ENCODE measurements at places on chromosomes 13 and 19.

DNA sequence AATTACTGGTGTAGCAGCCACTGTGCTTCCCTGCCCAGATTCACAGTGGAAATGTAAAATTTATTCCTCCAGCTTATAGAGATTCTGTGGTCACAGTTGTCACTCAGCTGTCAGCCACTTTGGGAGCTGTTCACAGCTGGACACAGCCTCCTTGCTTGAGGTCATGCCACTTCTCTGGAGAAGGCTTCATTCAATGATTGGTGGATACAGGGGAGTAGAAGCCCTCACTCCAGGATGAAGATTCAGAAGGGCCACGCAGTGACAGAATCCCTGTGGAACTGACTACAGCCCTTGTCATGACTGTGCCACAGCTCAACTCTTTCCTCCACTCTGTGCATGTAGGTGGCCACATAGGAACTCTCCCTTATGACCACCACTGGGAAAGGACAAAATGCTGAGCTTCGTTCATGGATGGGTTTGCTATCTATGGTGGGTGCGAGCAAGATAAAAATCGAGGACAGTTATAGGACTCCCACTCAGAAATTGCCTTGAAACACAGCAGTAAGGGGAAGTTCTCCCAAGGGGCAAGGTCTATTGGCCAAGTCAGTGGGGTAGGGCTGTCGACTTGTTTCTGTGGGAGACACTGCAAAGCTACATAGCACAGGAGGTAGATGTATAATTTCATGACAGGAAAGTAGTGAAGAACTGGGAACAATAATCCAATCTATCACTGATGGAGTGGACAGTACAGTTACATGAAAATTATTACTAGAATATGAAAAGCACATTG is 98.7 kb downstream of the CCNA1 start:
- DNase-seq: no peak

DNA sequence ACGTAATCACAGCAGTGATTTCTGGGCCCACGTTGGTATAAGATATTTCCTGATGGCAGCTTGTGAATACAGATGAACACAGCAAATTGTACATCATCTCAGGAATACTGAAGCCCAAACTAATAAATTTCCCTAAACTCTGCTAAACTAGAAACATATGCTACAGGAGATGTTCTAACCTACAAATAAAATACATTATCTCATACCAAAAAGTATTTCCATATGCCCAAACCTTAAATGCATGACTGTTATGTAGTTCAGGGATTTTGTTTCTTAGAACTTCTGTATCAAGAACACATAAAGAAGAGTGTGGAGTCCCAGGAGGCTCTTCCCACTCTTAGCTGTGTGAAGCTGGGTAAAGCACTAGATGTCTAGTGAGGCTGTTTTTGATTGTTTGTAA is 138.4 kb downstream of the RFC3 start:
- DNase-seq: no peak

DNA sequence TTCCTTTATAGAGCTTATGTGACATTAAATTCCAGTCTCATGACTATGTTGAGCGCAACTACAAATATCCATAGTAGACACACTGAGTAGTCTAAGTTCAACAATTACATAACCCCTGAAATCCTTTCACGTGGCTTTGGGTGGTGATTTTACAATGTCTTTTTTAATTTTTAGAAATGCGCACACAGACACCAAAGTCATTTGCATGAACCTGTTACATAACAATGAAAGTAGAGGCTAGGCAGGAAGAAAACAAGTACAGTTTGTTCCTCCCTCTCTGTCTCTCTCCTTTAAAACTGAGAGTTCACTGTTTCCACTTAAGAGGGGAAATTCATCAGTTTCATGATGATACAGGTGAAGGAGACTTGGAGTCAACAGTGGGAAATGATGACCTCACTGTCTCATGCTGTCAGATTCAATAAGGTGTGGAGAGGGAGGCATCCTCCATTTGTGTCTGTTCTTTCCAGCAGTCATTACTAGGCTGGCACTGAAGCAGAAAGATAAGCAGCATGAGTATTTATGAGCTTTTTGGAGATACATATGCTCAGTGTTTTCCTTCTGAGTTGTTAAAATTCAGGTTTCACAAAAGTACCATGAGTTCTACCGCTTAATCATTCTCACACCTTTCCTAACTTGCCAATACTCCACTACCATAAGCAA is 201.8 kb downstream of the LHFPL6 start:
- DNase-seq: no peak

GRCh38 chr19:13408889-13409518 is 97.3 kb downstream of the CACNA1A start:
- DNase-seq: no peak

DNA sequence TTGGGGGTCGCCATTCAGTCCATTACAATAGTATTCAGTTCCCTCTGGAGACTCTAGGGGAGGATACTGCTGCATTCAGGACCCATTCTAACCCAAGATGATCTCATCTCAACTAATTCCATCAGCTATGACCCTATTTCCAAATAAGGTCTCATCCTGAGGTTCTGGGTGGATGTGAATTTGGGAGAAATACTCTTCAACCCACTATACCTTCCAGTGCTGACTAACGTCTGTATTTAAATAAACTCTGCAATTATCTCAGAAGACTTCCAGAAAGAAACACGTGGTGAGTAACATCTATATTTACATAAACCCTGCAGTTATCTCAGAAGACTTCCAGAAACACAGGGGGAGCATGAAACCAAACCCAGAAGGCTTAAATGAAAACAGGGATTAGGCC is 1300.7 kb downstream of the PCDH9 start:
- DNase-seq: no peak

- DNase-seq: no peak
Measured at GRCh38 chr13:97367016-97367822, 66.8 kb upstream of the RAP2A start.

DNA sequence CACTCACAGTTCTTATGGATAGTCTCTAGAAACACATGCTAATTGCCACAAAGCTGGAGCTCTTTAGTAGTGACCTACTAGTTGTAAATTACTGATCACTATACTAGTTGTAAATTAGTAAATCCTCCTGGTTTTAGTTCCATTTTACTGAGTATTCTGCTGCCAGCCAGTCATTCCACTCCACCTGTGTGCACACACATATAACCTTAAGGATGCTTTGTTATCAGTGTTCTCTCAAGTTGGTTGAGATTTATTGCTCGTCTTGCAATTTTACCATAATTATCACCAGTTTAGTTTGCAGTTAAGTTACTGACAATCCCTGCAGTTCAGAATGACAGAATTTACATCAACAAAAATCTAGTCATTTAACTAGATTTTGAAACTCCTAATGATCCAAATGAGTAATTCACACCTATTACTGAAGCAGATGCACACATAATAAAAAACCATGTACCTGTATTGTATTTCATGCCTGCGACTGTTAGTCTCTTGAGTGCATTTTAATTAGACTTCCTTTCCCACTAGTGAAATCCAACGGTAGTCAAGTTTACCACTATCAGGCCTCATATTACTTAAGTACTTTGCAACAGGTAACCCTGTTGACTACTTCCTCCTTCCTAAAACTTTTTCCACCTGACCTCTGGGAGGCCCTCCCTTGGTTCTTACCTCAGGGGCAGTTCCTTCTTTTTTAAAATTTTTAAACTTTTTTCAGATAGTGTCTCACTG is 7.6 kb downstream of the TPT1 start:
- no peak for DNase-seq

DNA sequence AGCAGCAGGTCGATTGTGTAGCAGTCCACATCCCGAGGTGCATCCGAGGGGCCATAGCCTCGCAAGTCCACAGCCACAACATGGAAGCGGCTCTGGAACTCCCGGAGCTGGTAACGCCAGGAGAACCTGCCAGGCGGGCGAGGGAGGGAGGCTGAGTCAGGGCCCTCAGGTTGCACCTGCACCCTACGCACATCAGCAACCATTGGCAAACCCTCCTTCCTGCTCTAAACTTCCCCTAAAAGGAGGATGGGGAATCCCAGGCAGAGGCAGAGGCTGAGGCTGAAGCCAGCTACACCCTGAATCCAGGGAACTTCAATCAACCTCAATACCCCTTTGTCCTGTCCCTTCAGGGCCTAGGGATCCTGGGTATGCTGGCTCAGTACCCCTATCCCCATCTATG is 977 bp downstream of the EPHX3 start:
- no peak for DNase-seq

DNA sequence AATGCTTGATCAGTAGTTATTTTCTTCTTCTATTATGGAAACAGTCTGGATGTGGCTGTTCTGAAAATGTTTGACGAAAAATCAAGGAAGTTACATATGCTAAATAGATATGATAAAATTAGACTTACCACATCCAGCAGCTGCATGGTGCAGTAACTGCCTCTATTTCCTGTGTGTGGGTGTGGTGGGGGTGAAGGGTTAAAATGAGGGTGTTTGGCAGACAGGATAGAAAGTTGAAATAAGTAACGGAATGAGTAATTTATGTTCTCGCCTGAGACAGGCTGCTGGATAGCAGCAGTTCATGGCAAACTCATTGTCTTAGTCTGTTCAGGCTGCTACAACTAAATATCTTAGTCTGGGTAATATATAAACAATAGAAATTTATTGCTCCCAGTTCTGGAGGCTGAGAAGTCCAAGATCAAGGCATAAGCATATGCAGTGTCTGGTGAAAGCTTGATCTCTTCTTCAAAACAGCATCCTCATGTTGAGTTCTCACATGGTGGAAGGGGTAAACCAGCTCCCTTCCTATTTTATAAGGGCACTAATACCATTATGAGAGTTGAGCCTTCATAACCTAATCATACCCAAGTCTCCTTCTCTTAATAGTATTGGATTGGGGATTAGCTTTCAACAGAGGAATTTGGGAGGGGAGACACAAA is 1248.9 kb downstream of the SLITRK5 start:
- DNase-seq: no peak

GRCh38 chr19:42024622-42025111 is 30.6 kb upstream of the ATP1A3 start:
- no peak for DNase-seq

- no peak for DNase-seq
Measured at GRCh38 chr13:84870190-84870589, 929.0 kb downstream of the SLITRK6 start.

- DNase-seq: no peak
Measured at GRCh38 chr13:75137911-75138571, 343.9 kb downstream of the TBC1D4 start.

DNA sequence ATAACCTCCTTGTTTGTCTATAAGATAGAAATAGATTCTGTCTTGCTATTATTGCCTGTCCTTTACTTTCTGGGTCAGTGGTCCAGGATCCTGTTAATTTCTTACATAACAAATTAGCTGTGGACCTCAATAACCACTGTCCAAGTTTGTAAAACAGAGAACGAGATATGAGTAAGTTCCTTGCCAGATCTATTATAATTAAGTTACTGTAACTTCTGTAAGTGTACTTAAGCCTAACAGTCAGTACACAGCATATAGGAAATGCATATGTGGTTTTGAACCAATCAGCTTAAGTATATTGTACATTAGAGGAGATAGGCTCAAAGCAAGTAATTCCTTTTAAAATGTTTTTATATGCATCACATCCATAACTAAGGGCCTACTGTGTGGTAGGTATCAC is 34.9 kb downstream of the HTR2A start:
- DNase-seq: no peak

- DNase-seq: no peak
Measured at GRCh38 chr13:27605610-27606200, 14.6 kb downstream of the LNX2 start.

GRCh38 chr19:41341669-41342490 is 11.8 kb downstream of the TGFB1 start:
- DNase-seq: no peak

- no peak for DNase-seq
Measured at GRCh38 chr13:113744197-113745000, 14.6 kb upstream of the TMEM255B start.

DNA sequence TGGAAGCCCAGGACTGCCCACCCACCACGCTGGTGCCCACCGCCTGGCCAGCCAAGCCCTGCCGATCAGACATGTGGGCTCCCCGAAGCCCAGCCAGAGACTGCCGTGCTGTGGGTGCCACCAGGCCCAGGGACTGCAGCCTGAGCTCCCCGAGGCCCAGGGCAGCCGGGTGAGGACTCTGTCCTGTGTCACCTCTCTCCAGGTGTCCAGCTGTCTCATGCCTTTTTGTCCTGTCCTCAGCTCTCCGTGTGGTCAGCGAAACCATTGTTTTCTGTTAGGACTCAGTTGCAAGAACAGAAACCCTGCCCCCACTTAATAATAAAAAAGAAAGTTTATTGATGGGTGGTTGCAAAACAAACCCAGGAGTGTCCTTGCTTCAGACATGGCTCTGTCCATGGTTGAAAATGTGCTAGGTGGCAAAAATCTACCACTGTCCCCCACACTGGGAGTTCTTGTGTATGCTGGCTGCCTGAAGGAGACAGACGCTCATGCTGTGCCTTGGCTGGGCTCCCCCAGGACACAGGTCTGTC is 9.9 kb downstream of the PLEKHF1 start:
- no peak for DNase-seq

- DNase-seq: no peak
Measured at GRCh38 chr19:21210037-21210621, 68.3 kb downstream of the ZNF431 start.

DNA sequence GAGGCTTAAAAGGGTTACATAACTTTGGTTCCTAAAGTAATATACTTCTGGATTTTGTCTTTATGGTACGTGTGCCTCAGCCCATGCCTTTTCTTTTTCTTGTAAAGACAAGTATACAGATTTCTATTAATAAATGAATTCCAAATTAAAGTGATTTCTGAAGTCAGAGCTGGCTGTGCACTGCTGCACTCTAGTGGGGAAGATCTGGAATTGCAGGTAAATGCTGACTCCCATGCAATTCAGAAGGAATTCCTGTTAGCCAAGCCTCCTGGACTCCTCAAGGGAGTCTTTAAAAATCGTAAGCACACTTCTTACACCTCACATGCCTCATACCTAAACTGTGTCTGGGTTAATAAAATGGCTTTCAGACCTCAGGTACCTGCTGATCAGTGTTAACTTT is 118.4 kb upstream of the SLC7A1 start:
- DNase-seq: no peak

DNA sequence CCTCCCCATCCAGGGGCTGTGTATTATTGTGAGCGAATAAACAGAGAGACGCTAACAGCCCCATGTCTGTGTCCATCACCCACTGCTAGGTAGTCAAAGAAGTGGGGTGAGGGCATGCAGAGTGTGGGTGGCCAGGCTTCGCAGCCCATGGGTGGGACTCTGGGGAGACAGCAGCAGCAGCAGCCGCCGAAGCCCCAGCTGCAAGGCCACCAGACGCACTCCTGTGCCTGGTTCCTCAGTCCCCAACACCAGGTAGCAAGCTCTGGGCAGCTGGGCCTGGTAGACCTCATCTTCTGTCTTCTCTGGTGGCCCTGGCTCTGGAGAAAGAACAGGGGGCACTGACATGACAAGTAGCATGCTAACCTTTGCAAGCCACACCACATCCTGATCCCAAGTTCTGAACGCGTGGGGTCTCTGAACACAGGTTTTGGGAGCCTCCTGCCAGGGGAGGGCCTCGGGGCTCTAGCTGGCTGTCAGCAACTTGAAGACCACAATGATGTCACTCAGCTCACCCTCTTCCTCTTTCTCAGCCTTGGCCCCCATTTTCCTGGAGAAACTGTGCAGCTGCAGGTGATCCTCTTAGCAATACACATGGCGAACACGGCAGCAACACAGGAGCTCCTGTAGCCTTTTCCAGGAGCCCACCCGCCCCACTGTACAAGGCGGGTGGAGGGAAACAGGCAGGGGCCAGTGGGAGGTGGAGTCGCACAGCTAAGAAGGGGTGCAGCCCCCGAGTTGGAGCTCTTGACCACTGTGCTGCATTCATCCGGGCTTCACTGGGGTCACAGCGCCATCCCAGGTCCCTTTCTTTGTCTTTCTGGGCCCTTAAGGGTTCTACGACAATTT is 5.8 kb downstream of the FUZ start:
- no peak for DNase-seq

GRCh38 chr13:97539651-97540610 is 106.0 kb downstream of the RAP2A start:
- no peak for DNase-seq

GRCh38 chr13:72963762-72964161 is 95.0 kb upstream of the KLF5 start:
- no peak for DNase-seq
